ENCODE measurements at places on chromosomes 1 and 21. TPM values are rescaled to one million over a fixed set of nuclear protein-coding genes. Genes with fewer than 3 reads are reported as not detected.

The S100A8 gene
- not detected for total RNA-seq

The RBP7 gene
- total RNA-seq = not detected

The ARHGEF16 gene
- 1.2 TPM for total RNA-seq

The OR2G6 gene
- total RNA-seq = not detected

The PPM1J gene
- total RNA-seq = 1.1 TPM

The LIPI gene
- total RNA-seq = not detected

The TRIM46 gene
- total RNA-seq = 3.3 TPM

The CCDC27 gene
- not detected for total RNA-seq

The NR0B2 gene
- total RNA-seq = not detected

The OR10J1 gene
- total RNA-seq = not detected

The FYB2 gene
- not detected for total RNA-seq

The GUCA2B gene
- not detected for total RNA-seq

The FMO3 gene
- total RNA-seq = 0.20 TPM
